ENCODE measurements at places on chromosomes 7 and 10. TPM values are rescaled to one million over a fixed set of nuclear protein-coding genes. Genes with fewer than 3 reads are reported as not detected.

DNA sequence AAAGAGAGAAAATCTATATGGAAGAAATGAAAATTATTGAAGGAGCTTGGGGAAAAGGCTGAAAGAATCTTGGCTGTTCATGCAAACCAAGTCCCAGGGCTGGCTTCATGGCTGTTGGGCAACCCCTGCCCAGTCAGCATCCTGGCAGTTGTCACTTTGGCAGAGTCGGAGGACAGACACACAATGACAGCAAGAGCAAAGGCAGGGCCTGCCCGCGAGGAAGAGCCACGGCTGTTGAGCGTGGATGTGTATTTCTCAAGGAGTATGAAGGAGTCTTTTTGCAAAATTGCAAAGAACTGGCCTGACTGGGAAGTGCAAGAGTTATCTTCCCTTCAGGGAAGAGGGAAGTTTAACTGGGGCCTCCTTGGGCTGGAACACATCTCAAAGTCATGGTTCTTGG is 11.7 kb downstream of the PTPRE start:
- no peak for DNase-seq

DNA sequence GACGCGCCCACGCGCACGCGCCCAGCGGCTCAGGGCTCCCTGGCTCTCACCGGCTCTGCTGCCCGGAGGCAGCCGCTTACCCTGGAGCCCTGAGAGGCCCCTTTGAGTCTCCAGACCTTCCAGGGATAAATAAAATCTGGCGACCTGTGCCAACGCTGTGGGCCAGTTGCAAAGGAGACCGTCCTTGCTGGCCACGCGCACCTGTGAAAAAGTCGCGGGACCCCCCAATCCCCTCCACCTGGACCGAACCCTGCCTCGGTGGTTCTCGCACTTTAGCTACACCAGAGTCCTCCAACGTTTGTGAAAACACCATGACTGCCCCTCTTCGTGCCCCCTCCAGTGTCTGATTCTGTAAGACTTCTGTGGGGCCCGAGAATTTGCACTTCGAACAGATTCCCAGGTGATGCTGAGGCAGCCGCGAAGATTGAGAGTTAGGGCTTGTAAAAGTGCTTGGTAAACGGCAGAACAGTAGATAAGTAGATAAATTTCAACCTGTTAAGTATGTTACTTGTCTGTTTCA is 102.4 kb upstream of the SVIL start:
- no peak for DNase-seq

GRCh38 chr7:73903321-73904218 is 42.6 kb downstream of the TMEM270 start:
- DNase-seq = no peak

GRCh38 chr10:110667620-110668343 is 23.6 kb downstream of the RBM20 start:
- no peak for DNase-seq

Gene IFIT1
- not detected for total RNA-seq
